ENCODE measurements at places on chromosomes 16 and 17. TPM values are rescaled to one million over a fixed set of nuclear protein-coding genes. Genes with fewer than 3 reads are reported as not detected.

WDR45B gene
- 50.8 TPM for total RNA-seq

CIBAR2 gene
- total RNA-seq = not detected

SULT1A2 gene
- total RNA-seq = not detected

KIF18B gene
- total RNA-seq = 0.60 TPM

DNA sequence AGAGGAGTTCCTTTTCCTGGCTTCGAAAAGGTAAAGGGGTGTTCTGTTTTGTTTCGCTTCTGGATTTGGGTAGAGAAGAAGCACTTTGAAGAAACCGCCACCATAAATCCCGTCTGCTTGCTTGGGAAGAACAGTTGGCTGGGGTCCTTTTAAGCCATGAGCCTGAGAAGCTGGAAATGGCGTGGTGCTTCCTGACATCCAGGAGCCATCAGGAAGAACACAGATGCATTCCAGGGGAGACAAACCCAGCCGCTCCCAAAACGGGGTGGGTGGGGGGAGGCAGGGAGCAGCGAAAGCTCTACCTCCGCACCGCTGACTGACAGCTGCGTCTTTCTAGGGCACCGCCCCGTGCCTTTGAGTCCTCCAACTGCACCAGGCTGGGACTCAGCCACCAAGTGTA is 91.6 kb downstream of the ZDHHC7 start:
- no peak for DNase-seq

DNA sequence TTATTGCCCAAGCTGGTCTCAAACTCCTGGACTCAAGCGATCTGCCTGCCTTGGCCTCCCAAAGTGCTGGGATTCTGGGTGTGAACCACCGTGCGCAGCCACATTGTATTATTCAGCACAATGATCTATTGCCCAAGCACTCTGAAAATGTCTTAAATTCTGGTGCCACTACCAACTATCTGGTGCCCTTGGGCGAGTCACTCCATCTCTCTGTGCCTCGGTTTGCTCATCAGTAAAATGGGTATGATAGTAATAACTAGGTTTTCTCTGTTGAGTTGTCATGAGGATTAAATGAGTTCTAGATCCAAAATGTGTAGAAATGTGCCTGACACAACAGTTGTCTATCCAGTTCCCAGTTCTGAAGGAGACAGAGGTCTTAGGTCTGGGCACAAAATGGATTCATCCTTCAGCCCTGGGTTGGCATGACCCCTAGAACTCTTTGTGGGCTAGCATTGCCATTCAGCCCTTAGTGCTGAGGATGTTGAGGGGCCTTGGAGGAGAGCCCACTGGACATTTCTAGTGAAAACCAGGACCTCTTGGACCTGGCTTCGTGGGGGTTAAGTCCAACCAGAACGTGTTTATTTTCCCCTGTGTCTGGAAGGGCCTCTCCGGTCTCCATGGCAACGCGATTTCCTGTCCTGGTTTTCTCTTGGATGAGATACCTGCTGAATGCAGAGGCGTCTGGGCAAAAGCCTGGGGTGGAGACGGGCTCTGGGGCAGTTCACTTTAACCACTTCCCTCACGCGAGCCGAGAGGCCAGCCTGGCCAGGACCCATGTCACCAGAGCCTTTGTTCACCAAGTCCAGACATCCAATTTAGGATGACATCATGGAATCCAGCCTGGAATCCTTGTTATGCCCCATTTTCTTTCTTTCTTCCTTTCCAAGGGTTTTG is 43.7 kb upstream of the TNRC6A start:
- DNase-seq = peak; percentile 84

DNA sequence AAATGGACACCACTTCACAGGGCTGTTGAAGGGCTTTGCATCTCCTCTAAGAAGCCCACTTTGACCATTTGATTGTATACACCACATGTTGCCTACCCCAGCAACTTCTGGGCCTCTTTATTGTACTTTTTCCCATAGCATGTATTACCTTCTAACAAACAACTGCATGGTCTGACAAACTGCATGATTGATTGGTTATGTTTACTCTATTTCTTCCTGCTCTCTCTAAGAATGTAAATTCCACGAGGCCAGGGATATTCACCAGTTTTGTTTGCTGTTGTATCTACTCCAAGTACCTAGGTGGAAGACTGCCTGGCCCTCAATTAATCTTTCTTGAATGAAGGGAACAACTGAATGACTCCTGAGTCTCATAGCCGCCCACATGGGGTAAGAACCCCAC is 22.2 kb upstream of the BBS2 start:
- DNase-seq = no peak

GRCh38 chr16:81686391-81687130 is 92.5 kb upstream of the PLCG2 start:
- DNase-seq = peak; percentile 75
